CD4-positive, alpha-beta T cell treated with Interleukin-10 for 1 hour (primary cell): ENCODE measurements at places on chromosomes 1 and 21.

DNA sequence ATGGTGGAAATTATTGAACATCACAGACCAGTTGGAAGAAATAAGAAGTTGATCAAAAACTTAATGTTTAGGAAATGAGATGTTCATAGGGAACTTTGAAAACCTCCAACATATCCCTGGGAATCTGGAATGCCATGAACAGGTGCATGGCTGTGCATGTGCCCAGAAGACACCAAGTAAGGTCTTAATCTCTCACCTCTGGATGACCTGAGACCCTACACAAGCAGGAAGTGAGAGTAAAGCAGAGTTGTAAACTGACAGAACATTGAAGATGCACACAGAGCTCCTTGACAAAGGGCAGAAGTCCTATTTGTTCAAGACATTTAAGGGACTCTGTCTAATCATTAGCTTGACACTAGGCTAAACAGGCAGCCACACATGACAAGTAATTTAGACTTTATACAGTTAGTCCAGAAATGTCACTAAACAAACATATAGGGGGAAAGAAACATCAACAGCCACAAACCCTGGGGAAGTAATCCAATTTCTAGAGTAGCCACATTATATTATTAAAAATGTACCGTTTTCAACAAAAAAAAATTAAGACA lies 34.5 kb downstream of the KLHDC7A start:
- no peak for DNase-seq

DNA sequence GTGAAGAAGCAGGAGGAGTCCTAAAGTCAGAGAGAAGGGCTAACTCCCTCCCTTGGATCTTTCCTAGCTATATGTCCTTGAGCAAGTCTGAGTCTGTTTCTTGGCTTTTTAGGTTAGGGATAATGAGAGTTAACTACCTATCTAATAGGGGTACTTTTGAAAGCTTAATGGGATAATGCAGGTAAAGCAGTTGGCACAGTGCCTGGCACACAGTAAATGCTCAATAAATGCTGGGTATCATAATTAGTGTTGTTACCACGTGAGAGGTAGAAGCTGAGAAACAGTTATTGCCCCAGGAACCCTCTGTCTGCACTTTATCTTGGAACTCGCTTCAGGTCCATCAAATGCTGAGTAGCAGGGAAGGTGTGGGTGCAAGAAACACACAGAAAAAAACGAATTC lies 5.5 kb downstream of the LRRN2 start:
- DNase-seq = no peak

GRCh38 chr1:27103498-27103897 lies 51.4 kb downstream of the SLC9A1 start:
- no peak for DNase-seq

GRCh38 chr1:65965112-65965996 lies 172.7 kb downstream of the PDE4B start:
- no peak for DNase-seq

- no peak for DNase-seq
Measured at GRCh38 chr1:153570874-153571273, 5.2 kb upstream of the S100A2 start.

DNA sequence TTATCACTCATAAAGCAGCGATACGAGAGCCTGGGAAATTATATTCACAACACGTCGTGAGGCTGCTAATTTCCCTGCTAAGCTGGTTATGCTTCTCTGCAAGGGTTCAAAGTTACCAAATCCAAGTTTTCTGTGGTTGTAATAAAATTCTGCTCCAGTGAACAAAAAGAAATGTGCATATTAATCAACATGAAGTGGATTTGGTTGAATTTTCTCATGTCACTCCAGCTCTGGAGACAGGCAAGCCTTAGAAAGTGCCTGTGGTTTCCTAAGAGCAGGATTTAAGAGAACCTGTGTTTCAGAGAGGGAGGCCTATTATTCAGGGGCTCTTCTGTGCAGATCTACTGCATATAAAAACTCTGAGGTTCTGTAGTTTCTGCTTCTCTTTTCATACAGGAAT lies 87.5 kb downstream of the WLS start:
- DNase-seq = no peak

GRCh38 chr21:36887963-36888362 lies 78.5 kb downstream of the HLCS start:
- no peak for DNase-seq

DNA sequence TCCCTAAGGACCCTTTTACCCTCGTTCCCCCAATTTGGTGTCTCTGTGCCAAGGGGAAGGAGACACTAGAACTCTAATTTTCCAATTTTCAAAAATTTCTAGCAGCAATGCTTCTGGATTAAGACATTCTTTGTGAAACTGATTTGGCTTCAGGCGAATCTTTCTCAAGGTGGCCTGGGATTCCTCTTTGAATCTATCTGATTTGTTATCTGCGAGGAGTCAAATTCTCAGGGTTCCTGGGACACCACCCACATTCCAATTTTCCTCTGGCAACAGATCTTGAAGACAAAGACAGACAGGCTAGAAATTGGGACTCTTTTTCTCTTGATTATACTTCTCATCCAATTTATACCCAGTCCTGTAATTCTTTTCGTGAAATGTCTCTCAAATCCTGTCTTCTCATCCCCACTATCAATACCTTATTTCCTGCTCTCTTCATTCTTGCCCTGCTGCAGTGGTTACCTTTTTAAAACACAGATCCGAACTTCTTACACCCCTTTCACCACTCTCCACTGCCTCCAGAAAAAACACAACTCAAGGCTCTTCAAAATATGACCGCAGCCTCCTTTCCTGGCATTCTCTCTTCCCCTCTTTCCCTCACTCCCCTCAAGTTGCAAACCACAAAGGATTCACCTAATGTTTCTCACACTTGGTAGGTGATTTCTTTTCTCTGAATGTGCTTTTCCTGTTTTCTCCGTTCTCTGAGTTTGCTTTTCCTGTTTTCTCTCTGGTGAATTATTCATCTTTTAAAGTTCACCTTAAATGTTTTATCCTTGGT lies 2.7 kb upstream of the MPZL1 start:
- no peak for DNase-seq

DNA sequence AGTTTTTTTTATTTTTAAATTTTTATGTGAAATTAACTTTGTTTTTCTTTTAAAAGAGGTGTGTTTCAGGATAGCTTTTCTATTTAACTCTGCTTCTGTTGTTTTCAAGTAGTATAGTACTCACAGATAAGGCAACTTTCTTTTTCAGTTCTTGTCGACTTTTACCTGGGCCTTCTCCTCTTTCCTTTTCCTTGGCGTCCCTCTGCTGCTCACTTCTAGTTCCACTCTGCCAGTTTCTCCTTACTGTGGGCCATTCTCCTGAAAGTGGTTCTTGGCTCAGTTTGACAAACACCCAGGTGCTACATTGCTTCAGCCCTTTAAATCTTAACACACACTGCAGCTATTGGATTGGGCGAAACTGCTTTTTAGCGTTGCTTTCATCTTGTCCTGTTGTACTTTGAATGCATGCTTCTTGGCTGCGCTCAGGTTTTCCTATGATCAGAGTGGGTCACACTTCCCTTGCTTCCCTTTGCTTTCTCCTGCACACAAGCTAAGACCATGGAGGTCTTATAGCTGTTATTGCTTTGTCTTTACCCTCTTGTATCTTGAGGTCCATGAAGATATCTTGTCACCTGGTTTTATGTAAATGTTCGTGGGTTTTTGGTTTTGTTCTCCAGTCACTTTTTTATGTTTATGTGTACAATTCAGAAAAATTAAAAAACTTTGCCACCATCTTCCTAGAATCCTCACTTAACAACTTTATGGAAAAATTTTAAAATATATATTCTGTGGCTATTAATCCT lies 21.6 kb downstream of the GABPA start:
- no peak for DNase-seq

- DNase-seq = no peak
Measured at GRCh38 chr1:155884031-155884960, 24.9 kb downstream of the SYT11 start.

DNA sequence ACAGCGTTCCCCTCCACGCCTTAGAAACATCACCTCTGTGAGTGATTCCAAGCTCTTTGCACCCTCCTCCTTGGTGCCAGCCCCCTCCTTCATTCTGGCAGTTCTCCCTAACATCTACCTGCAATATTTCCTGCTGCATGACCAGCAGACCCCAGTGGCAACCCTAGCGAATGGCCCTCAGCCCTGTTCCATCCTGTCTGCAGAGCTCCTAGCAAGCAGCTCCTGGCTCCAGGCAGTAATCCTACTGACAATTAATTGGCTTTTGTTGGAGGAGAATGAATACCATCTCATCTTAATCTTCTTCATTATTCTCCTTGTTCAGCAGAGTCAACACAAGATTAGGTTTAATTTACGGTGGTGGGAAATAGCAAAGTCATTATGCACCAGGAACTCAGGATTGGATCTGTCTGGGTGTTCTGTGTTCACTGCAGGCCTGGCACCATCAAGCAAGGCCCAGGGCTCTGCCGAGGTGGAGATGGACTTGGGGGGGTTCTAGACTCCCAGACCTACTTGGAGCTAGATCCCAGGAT lies 12.4 kb downstream of the FBXO2 start:
- DNase-seq = no peak

DNA sequence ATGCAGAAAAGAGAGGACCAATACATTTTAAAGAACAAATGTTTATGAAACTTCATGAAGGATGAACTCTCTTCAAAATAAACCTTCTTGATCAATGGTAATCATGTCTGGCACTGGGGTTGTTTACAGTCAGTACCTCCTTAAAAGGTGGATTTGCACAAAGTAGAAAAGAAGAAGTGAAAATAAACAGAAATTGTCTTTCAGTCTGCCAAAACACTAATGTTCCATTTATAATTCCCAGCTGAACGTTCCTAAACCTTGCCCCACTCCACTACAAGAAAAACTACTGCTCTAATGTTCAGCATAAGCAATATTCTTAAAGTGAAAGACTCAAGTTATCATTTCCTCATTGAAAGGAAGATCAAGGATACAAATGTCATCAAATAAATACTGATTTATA lies 86.2 kb downstream of the EIF4G3 start:
- DNase-seq = no peak

GRCh38 chr1:32321712-32322291 lies 14.2 kb downstream of the MARCKSL1 start:
- DNase-seq = peak; percentile 51

DNA sequence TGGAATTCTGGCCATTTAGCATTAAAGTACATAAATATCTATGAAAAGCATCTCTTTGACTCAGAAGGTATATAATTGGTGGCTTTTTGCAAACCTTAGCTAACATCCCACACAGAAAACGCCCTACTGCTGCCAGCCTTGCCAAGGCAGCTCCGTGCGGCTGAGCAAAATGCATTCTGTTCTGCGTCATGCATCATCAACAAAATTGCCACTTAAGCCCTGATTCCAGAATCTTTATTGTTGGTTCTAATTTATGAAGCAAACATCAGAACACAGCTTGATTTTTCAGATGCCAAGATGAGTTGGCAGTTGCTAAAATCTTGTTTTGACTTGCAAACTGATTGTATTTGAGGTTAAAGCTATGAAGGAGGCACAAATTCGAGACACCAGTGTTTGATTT lies 314.9 kb upstream of the DEPDC1 start:
- DNase-seq = no peak

GRCh38 chr1:193185901-193186731 lies at the start of gene B3GALT2:
Gene B3GALT2 (minus strand): TSS chr1:193186613. CDS start chr1:193181562, 5,051 bp downstream.
- DNase-seq = peak; percentile 39

- DNase-seq = no peak
Measured at GRCh38 chr21:27799861-27800260, 833.0 kb upstream of the ADAMTS5 start.

GRCh38 chr21:16287046-16287445 lies 557.3 kb downstream of the USP25 start:
- no peak for DNase-seq

DNA sequence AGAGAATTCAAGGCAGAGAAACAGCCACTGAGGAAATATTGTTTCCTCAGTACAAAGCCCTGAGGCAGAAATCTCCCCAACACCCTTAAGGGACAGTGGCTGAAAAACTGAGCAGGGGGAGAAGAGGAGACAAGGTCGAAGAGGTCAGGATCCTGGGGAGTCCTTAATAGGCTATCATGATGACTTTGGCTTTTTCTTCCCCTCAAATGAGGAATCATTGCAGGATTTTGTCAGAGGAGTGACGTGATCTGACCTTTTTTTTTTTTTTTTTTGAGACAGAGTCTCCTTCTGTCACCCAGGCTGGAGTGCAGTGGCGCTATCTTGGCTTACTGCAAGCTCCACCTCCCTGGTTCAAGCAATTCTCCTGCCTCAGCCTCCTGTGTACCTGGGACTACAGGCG lies 10.2 kb downstream of the MAP7D1 start:
- no peak for DNase-seq

GRCh38 chr1:246417813-246418564 lies 89.1 kb downstream of the SMYD3 start:
- DNase-seq = no peak

DNA sequence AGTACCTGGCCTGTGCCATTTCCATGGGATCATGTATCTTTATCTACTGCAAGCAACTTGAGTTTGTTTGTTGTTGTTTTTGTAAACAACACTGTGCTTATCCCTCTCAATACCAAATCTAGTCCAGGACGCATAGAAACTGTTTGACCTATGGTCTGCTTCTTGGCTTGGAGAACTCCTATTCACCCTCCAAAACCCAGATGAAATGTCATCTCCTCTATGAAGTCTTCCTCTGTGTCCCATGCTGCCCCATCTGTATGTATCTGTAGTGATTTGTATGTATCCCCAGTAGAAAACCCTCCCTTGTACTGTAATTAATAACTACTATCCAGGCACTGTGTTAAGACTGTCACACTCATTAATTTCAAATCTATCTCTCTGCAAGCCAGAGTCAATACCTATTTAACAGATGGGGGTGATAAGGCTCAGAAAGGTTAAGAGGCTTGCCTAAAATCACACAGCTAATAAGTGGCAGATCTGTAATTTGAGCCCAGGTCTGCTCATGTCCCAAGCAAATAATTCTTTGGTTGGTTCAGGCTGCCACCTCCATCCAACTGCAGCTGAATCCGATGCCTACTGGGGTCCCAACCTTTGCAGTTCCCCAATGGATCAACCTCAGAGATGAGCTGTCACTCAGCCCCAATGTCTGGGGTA lies 24.6 kb upstream of the ECE1 start:
- DNase-seq = no peak

DNA sequence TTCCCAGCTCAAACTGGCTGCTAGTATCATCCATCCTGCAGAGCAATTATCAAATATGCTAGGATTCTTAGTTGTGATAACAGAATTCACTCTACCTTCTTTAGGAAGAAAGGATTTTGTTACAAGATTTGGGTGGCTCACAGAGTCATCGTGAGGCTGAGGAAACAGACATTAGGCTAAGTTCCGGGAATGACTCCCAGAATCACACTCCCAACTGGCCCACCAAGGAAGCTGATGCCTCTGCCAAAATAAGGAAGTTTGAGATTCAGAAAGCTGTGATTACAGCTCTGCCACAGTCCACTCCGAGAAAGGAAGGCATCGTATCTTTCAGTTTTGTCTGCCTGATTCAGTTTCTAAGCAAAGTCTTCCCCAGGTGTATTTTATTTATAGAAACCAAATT lies 50.6 kb upstream of the LYPLAL1 start:
- no peak for DNase-seq

DNA sequence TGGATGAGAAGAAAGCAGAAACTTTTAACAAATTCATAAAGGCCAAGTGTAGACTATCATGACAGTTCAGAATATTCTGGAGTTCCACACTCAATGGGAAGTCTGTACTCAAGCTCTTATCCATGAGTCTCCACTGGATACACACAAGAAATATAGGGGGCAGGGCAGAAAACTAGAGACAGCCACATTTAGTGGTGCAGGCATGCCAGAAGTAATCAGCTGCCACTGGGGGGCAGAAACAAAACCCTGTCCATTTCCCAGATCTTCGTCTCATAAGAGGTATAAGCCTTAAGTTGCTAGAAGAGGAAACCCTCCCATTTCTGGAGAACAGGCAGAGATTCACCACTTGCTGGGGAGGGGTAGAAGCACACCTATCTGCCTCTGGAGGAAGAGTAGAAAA lies 166.8 kb upstream of the GALNT2 start:
- no peak for DNase-seq
